Fibroblast of skin of back (primary cell): ENCODE measurements at places on chromosomes 5 and 9.

DNA sequence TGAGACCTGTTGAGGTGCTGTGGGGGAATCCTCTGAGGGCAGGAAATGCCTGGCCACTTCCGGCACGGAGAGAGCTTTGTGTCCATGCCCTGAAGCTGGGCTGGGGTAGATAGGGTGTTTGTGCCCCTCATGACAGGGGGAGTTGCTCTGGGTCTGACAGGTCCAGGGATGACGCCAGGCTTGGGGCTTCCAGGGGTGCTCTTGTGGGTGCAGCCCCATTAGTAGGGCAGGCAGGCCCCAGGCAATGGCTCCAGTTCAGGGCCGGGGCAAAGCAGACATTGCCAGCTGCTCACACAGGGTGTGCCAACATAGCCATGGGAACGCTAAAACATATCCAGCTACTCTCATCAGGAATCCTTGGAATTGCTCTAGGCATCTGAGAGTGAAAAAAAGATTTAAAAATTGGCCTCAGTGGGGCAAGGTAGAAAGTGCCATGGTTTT is 21.1 kb downstream of the PITX1 start:
- no peak for DNase-seq

DNA sequence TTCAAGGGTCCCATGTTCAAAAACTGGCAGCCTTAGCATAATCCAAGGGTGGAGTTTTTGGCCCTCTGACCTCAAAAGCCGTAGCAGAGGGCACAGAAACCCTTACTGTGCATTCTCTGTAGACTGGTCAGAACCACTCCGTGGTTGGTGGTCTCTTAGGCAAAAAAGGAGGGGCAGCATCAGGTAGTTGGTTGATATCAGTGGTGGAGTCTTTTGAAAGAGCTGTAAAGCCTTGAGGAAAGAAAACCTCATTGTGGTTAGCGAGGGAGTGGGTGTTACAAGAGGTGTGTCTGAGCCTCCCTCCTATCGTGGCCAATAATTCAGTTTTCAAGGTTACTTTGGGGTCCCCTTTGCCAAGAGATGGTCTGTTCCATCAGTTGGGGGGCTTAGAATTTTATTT is 40.9 kb downstream of the ARHGEF28 start:
- DNase-seq, result no peak

- DNase-seq, result no peak
Measured at GRCh38 chr9:31388660-31389059, 995.8 kb upstream of the ACO1 start.

- DNase-seq, result peak; percentile 33
Measured at GRCh38 chr9:82593501-82593900, 469.4 kb downstream of the RASEF start.

GRCh38 chr9:7570107-7570720 is 229.4 kb downstream of the DMAC1 start:
- peak; percentile 47 for DNase-seq

DNA sequence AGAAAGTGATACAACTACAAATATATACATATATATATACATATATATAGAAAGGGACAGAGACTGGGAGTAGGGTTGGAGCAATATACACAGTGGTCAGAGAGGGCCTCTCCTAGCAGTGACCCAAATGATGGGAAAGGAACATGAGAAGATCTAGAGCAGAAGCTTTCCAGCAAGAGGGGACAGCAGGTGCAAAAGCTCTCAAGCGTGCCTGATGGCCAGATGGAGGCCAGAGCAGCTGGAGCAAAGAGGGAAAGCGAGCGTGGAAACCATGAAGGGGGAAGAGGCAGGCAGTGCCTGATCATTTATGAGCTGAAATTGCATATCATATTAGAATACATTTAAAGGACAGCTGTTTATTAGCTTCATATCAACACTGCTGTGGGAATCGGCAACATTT is 7.6 kb upstream of the GRPEL2 start:
- DNase-seq, result no peak

- peak; percentile 95 for DNase-seq
Measured at GRCh38 chr5:127001621-127002296, 28.6 kb downstream of the MARCHF3 start.

GRCh38 chr5:32736842-32737241 is 25.7 kb downstream of the NPR3 start:
- DNase-seq, result no peak
